ELR (cell line): ENCODE measurements at places on chromosomes 11 and 22.
A peak's percentile ranks its signal among the peaks of the same experiment; 100 is the strongest.

- DNase-seq, result no peak
Observed at GRCh38 chr11:88377646-88378045, 40.1 kb upstream of the CTSC start.

DNA sequence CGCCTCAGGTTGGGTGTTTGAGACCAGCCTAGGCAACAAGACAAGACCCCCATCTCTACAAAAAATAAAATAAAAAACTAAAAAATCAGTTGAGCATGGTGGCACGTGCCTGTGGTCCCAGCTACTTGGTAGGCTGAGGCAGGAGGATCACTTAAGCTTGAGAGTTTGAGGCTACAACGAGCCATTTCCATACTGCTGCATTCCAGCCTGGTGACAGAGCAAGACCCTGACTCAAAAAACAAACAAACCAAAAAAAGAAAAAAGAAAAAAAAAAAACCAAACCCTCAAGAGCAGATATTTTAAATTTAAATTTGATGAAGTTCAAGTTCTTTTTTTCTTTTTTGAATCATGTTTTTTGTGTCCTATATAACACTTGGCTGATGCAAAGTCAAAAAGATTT is 7.2 kb upstream of the CCDC83 start:
- no peak for DNase-seq

GRCh38 chr22:22993184-22993583 is 77.1 kb upstream of the GNAZ start:
- no peak for DNase-seq

- DNase-seq, result no peak
Observed at GRCh38 chr22:49760280-49760629, 67.4 kb downstream of the BRD1 start.

GRCh38 chr22:30021881-30022619 is 58.2 kb upstream of the HORMAD2 start:
- DNase-seq, result no peak

DNA sequence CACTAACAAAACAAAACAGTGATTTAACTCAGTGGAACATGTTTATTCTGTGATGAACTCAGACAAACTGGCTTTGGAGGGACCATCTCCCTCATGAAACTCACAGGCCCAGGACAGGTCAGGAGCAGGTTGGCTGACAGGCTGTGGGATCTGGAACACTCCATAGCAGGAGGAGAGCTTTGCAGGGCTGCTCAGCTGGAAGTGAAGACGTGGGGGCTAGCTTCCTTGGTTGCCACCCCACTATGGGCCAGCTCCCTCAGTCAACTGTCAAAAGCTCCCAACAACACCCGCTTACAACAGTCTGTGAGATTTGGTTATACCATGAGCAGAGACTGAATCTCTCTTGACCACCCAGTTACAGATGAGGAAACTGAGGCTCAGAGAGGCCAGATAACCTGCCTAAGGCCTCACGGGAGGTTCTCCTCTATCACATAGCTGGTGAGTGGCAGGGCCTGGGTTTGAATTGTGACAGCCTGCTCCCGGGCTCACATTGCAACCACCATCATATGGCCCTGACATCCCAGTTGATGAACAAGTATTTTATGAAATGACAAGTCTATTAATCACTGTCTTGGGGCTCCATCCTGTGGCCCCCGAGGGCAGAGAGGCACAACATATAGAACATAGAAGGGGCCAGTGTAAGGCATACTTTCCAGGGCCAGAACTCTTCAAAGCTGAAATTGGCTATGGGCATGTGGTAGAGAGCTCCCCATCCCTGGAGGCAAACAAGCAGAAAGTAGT is 473.4 kb downstream of the MN1 start:
- DNase-seq, result no peak

- no peak for DNase-seq
Observed at GRCh38 chr11:104199053-104199452, 35.1 kb upstream of the PDGFD start.

- no peak for DNase-seq
Observed at GRCh38 chr22:19216579-19216978, 38.0 kb upstream of the SLC25A1 start.

GRCh38 chr11:119687373-119688046 is 41.5 kb downstream of the NECTIN1 start:
- no peak for DNase-seq

GRCh38 chr11:72629266-72629665 is 45.0 kb downstream of the PDE2A start:
- DNase-seq, result no peak

DNA sequence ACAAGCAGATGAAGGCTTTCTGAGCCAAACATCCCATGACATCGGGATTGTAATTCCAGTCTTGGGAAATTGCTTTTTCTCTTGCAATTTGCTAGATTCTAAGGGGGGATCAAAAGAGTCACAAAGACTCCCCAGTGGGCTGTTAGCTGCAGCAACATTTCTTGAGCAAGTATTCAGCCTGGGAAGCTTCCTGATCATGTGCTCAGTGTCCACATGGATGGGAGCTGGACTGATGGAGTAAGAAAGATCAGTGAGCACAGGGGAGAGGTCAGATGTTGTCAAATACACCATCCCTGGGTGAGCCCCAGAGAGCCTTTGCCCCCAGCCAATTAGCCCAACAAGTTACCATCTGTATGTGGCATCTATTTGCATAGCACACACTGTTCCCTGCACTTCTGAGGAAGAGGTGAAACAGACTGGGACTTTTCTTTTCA is 10.2 kb upstream of the GRK3 start:
- DNase-seq, result no peak

GRCh38 chr11:27421819-27422494 is 50.6 kb downstream of the LGR4 start:
- no peak for DNase-seq

GRCh38 chr11:10785146-10785474 is 23.6 kb downstream of the EIF4G2 start:
- no peak for DNase-seq

- DNase-seq, result no peak
Observed at GRCh38 chr11:70610566-70611565, 212.5 kb downstream of the CTTN start.

- peak; percentile 58 for DNase-seq
Observed at GRCh38 chr11:128802358-128802981, 64.6 kb downstream of the KCNJ1 start.

- no peak for DNase-seq
Observed at GRCh38 chr11:22521226-22521625, 104.4 kb downstream of the FANCF start.

- DNase-seq, result no peak
Observed at GRCh38 chr11:83493917-83494316, 207.8 kb upstream of the CCDC90B start.
